ENCODE measurements at places on chromosomes 3 and 15. TPM values are rescaled to one million over a fixed set of nuclear protein-coding genes. Genes with fewer than 3 reads are reported as not detected.

The REC114 gene
- not detected for total RNA-seq

DNA sequence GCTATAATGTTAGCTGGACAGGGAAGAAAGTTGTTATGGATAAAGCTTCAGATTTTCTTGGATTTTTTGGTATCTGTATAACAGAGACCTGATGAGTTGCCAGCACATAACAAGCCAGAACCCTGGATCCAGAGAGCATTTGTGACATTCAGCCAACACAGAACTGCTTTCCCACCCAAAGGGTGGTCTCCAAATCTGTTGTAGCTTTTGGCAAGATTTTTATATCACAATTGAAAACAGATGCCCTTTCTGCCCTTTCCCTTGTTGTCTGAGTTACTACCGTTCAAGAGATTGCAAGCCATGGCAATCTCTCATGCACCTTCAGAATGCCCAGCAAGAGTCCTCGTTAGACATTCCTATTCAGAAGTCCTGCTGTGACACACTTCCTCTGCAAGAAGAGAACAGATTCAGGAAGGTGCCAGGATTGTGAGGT is 107.6 kb upstream of the FGF7 start:
- no peak for DNase-seq
- H3K36me3 ChIP-seq = peaks cover 9% of the 10 kb centered on the region
- no peaks in the 10 kb centered on the region for H3K27me3 ChIP-seq
- H3K27ac ChIP-seq = no peak overlapping the region
- H3K4me1 ChIP-seq = no peaks in the 10 kb centered on the region
- no peak overlapping the region for H3K4me3 ChIP-seq

- no peaks in the 10 kb centered on the region for H3K27me3 ChIP-seq
- H3K36me3 ChIP-seq = peaks cover 2% of the 10 kb centered on the region
- no peak overlapping the region for H3K27ac ChIP-seq
- no peak overlapping the region for H3K4me3 ChIP-seq
- no peak for DNase-seq
Observed at GRCh38 chr3:138511945-138512344, 77.5 kb downstream of the ESYT3 start.

DNA sequence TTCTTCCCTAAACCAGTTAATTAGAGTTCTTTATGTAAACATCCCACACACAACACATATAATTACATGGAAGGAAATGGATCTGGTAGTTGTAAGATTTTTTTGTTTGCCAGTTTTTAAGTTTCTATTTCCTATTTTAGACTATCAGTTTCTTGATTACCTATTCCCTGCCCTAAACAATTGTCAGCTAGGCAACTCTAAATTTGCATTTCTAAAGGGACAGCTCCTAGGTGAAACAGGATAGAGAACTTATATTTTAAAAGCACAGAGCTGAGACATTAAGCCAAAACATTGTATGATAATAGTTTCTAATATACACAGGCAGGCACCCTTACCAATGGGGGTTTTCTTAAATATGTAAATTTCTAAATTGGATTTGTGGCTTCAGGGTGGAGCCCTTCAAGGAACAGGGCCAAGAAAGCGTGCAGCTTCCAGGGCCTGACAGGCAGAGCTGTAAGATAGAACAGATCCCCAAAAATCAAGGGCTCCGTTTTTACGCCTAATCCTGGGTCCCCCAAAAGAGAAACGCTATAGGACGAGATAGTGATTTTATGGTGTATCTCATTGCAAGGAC is 8.9 kb downstream of the LEKR1 start:
- no peak for DNase-seq
- no peak overlapping the region for H3K4me3 ChIP-seq
- H3K4me1 ChIP-seq = no peaks in the 10 kb centered on the region
- H3K27me3 ChIP-seq = no peaks in the 10 kb centered on the region
- no peak overlapping the region for H3K27ac ChIP-seq
- no peaks in the 10 kb centered on the region for H3K36me3 ChIP-seq

DNA sequence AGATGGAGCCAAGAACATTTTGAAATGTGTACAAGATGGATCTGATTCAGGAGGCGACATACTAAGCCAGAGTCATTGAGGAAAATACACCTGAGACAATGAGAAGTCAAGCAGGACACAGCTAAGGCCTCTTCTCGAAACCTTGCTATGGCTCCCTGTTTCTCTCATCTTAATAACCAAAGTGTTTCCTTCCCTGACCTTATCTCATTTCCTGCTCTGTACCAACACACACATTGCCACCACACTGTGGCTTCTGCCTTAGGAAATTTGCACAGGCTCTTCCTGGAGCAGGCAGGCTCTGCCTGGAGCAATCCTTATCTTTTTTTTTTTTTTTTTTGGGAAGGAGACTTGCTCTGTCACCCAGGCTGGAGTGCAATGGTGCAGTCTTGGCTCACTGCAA is 36.6 kb downstream of the OXSM start:
- no peak overlapping the region for H3K27ac ChIP-seq
- no peaks in the 10 kb centered on the region for H3K36me3 ChIP-seq
- DNase-seq = no peak
- H3K4me3 ChIP-seq = no peak overlapping the region
- no peaks in the 10 kb centered on the region for H3K27me3 ChIP-seq
- no peaks in the 10 kb centered on the region for H3K4me1 ChIP-seq

The ADGRG7 gene
- not detected for total RNA-seq

- H3K27me3 ChIP-seq = no peaks in the 10 kb centered on the region
- H3K27ac ChIP-seq = no peak overlapping the region
- no peak for DNase-seq
Observed at GRCh38 chr15:25333049-25333448, 105.8 kb downstream of the UBE3A start.

DNA sequence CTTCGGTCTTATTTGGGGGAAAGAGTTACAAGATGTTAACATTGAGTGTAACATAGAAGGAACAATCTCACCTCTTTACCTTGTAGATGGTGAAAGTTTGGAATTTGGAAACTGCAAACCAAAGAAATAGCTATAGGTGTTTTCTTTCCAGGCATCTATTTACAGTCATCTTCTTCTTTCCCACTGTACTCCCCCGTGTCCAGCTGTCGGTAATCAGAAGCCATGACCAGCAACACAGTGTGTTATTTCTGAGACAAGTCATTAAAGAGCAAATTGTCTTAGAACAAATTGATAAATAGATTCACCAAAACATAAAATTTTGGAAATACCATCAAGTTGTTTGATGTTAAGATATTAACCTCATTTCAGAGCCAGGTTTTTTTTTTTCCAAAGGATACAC is 590.5 kb upstream of the NAALADL2 start:
- no peak overlapping the region for H3K27ac ChIP-seq
- no peak for DNase-seq
- H3K4me1 ChIP-seq = no peaks in the 10 kb centered on the region
- H3K36me3 ChIP-seq = no peaks in the 10 kb centered on the region
- no peaks in the 10 kb centered on the region for H3K27me3 ChIP-seq
- no peak overlapping the region for H3K4me3 ChIP-seq

DNA sequence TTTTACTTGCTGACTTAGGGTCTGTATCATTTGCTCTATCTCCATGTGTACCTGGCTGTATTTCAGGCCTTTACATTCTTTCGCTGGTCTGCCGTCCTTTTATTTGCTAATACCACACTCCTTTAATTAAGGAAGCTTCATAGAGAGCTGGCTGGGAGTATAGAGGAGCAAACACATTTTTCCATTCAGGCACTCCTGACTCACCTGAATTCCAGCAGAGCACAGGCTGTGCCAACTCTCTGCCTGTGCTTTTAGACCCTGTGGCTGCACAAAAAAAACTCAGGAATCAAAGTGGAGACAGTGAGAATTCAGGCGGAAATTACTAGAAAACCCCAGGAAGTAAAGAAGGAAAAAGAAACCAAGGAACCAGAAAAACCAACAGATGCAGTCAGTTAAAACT is 29.0 kb upstream of the ATP10A start:
- H3K27ac ChIP-seq = no peak overlapping the region
- no peaks in the 10 kb centered on the region for H3K36me3 ChIP-seq
- DNase-seq = no peak
- no peak overlapping the region for H3K4me3 ChIP-seq
- peaks cover 6% of the 10 kb centered on the region for H3K27me3 ChIP-seq

DNA sequence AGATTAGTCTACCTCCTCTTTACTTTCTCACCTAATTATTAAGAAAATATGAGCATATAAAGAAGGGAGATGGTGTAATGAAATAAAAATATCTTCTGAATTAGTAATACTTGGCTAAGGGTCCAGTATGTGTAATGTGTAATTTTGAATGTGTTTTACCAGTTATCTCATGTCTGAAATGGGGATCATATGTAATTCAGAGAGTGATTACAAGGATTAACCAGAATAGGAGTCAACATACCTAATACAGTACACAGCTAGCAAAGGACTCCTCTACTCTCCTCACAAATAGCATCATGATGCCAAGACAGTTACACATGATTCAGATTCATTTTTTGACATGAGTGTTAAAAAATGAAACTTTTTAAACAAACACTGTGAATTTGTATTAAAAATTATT is 570.4 kb downstream of the SI start:
- no peaks in the 10 kb centered on the region for H3K36me3 ChIP-seq
- no peak overlapping the region for H3K27ac ChIP-seq
- H3K4me3 ChIP-seq = no peak overlapping the region
- no peaks in the 10 kb centered on the region for H3K4me1 ChIP-seq
- no peaks in the 10 kb centered on the region for H3K27me3 ChIP-seq
- DNase-seq = no peak

- peaks cover 30% of the 10 kb centered on the region for H3K27me3 ChIP-seq
- H3K4me1 ChIP-seq = peaks cover 6% of the 10 kb centered on the region
- H3K36me3 ChIP-seq = no peaks in the 10 kb centered on the region
- no peak overlapping the region for H3K27ac ChIP-seq
- peak; percentile 13 for DNase-seq
Observed at GRCh38 chr15:66252685-66253417, 699 bp downstream of the MEGF11 start.

DNA sequence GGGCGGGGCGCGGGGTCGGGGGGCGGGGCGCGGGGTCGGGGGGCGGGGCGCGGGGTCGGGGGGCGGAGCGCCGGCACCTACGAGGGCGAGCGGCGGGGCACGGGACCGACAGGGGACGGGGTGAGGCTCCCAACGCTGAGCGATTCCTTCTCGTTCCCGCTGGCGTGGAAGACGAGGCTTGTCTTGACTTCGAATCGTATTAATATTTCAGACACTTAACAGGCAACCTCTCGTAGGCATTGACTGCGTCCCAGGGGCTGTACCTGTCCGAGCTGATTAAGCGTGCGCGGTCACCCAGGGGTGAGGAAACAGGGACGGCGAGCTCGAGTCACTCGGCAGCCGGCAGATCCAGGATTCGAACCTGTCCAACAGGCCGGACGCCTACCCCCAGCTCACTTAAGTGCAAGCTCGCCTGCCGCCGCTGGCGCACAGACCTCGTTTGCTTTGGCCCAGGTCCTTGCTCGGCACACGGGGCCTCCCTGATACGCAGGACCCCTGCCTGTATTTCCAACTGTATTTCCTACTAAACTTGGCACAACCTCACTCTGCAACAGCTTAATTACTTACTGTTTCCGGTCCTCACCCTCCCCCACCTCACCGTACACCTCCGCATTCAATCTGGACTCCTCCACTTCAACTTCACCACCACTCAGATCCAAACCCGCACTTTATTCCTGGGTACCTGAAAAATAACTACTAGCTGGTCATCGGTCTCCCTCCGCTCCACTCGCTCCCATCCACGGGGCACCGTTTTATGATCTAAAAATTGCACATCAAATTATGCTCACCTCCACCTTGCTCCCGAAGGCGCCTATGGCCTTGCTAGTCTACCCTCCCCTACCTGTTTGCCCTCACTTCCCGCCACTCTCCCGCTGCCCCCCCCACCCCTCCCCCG is 722 bp upstream of the ZXDC start:
- no peak for DNase-seq
- no peaks in the 10 kb centered on the region for H3K36me3 ChIP-seq
- H3K27me3 ChIP-seq = no peaks in the 10 kb centered on the region
- peaks cover 41% of the 10 kb centered on the region for H3K4me1 ChIP-seq

The C15orf62 gene
- 2.8 TPM for total RNA-seq

The GOLGA6L7 gene
- total RNA-seq = not detected

The ROPN1 gene
- total RNA-seq = not detected

DNA sequence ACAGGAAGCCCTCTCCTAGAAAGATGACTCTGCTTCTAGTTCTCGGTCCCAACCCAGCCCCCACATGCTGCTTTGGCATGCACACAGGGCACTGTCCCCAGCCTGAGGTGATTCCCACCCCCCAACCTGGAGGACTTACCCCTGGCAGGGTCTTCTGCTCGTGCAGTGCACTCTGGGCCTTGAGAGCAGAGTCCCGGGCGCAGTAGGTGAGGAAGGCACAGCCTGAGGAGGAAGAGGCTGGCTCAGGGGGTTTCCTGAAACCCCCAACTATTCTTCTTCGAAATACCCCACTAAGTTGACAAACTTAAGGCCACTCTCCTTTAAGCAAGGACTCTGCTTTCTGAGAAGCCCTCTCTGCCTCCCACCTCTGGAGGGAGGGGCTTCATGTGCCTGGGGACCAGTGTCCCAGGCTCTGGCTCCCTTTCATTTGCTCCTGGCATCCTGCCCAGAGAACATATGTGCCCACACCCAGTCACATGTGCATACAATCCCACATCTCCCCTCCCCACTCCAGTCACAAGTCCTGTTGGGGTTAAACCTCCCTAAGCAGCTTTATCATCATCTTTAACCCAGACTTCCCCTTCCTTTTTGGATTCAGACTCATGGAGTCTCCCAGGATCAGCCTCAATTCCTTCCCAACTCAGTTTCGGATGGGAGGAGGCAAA is 4.1 kb downstream of the CELF6 start:
- DNase-seq = no peak
- H3K4me1 ChIP-seq = peaks cover 18% of the 10 kb centered on the region
- no peaks in the 10 kb centered on the region for H3K27me3 ChIP-seq
- H3K36me3 ChIP-seq = no peaks in the 10 kb centered on the region

DNA sequence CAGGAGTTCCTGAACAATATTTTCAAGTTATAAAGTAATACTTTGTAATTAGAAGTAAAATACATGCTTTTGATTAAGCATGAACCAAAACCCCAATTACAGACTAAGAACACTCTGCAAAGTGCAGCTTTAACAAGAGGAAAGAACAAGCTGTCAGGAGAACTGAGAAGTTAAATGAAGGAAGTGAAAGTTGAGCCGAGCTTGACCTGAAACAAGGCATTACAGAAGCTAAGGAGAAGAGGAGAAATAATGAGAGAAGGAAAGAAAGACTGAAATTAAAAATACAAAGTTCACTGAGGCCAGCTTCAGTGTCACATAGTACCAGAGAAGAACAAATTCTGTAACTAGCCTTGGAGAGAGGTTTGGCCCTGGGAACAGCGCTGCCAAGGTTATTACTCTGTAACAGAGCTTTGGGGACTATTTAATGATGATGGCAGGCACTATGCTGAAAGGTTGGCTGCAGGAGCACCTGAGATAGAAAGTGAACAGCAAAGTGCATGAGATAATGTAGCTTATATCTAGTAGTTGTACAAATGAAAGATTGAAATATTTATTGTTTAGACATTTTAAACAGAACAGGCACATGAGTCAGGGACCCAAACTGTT is 241.9 kb upstream of the PEX5L start:
- no peak for DNase-seq
- no peaks in the 10 kb centered on the region for H3K27me3 ChIP-seq
- H3K36me3 ChIP-seq = no peaks in the 10 kb centered on the region
